Activated CD8-positive, alpha-beta T cell treated with anti-CD3 and anti-CD28 coated beads, Interleukin-2, amount 10 ng/mL, durations not matched to agents 7 days and 5 days (primary cell): ENCODE measurements at places on chromosomes 3 and 15.

DNA sequence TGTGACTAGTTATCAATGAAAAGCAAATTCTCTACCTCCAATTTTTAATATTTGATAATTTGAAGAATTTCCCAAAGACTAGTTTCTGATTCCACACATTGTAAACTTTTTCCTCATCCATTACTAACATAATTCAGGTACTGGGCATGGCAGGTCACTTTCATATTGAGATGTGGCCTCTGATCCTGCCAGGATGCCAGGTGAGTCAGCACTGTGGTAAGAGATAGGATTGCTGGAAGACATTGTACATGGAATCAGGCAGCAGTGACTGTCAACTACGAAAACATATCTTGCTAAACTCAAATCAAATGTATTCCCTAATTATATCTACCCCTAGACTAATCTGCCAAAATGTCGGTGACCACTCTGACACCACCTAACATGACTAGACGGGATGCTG, 33.2 kb upstream of the POU1F1 start:
- DNase-seq = no peak

DNA sequence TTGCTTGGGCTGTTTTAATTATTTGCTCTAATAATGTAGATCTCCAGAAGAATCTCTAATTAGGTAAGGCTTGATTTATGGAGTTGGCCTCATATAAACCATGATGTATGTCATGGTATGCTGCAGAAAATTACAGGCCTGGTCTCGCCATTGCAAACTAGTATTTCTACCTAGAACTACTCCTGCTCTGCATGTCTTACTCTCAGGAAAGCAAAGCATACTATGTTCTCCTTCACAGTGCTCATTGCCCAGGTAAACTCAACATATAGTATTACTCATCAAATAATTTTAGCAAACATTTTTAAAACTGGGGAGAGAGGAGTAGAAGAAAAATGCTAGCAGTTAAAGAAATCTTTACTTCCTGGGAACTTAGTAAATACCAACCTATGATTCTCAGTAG, 90.7 kb downstream of the FILIP1L start:
- DNase-seq = no peak

- no peak for DNase-seq
Measured at GRCh38 chr15:36331531-36332275, 247.7 kb upstream of the CDIN1 start.

DNA sequence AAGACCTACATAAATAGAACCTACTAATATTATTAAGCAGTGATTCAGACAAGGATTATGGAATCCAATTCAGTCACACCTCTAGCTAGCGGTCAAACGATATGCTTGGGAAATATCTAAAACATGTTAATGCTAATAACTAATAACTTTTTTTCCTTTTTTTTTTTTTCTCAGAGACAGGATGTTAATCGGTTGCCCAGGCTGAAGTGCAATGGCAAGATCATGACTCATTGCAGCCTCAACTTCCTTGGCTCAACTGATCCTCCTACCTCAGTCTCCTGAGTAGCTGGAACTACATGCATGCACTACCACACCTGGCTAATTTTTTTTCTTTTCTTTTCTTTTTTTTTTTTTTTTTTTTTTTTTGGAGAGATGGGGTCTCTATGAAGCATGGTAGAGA, 124.1 kb downstream of the NR2E3 start:
- DNase-seq = no peak

- no peak for DNase-seq
Measured at GRCh38 chr3:60469481-60469880, 781.8 kb downstream of the FHIT start.

DNA sequence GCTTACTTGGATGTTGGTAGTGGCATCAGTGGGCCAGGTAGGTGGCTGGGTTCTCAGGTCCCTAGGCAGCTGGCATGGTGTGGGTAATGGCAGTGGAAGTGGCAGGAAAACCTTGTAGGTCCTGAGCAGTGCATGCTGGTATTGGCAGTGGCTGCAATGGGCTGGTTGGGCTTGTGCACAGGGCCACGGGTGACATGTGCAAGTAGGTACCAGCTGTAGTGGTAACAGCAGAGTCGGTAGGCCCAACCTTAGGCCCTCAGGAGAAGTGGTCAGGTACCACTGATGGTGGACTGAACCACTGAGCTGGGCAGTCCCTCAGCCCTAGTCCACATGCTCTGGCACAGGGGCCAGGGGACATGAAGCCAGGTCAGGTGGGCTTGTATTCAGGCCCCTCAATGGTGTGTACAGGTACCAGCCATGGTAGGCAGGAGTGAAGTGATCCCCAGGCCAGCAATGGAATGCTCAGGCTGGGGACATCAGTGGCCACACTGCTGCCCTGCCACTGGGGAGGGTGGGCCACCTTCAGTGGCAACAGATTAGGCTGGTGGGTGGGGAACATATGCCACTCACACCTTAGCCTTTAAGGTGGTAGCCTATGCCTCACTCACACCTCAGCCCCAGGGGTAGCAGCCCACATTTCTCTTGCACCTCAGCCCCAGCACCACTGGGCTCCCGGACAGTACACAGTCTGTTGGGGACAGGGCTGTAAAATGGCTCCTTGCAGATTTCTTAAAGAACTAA, 118.1 kb downstream of the LRRK1 start:
- no peak for DNase-seq

GRCh38 chr3:21377071-21377769, 373.8 kb downstream of the ZNF385D start:
- DNase-seq = no peak

- DNase-seq = no peak
Measured at GRCh38 chr3:174202116-174202515, 657.0 kb upstream of the NAALADL2 start.

GRCh38 chr15:81271761-81272644, 51.9 kb downstream of the STARD5 start:
- peak; percentile 16 for DNase-seq

- DNase-seq = no peak
Measured at GRCh38 chr3:42658091-42658770, 4.7 kb downstream of the ZBTB47 start.

DNA sequence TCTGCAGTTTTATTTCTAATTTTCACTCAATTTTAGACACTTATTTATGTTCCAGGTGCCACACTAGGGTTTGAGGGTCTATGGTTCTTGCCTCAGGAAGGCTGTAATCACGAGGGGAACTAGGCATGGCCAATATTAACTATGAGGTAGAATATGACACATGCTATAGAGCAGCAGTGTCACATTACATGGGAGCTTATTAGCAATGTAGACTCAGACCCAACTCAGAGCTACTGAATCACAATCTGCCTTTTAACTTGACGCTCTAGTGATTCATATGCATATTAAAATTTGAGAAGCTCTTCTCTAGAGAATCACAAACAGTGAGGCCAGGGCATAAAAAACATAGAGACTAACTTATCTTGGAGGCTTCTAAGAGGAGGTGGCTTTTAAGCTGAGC, 32.8 kb upstream of the MRPL3 start:
- DNase-seq = no peak

- peak; percentile 94 for DNase-seq
Measured at GRCh38 chr15:69713726-69714559, 261.3 kb downstream of the RPLP1 start.

DNA sequence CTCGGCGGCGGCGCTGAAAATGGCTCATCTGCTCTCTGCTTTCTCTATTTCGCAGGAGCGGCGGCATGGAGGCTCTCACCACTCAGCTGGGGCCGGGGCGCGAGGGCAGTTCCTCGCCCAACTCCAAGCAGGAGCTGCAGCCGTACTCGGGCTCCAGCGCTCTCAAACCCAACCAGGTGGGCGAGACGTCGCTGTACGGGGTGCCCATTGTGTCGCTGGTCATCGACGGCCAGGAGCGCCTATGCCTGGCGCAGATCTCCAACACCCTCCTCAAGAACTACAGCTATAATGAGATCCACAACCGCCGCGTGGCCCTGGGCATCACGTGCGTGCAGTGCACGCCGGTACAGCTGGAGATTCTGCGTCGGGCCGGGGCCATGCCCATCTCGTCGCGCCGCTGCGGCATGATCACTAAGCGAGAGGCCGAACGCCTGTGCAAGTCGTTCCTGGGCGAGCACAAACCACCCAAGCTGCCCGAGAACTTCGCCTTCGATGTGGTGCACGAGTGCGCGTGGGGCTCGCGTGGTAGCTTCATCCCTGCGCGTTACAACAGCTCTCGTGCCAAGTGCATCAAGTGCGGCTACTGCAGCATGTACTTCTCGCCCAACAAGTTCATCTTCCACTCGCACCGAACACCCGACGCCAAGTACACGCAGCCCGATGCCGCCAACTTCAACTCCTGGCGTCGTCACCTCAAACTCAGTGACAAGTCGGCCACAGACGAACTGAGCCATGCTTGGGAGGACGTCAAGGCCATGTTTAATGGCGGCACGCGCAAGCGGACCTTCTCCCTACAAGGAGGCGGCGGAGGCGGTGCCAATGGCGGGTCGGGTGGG, 790 bp downstream of the SKOR1 start:
- no peak for DNase-seq

- DNase-seq = no peak
Measured at GRCh38 chr3:158352551-158352950, 218.4 kb upstream of the MLF1 start.

DNA sequence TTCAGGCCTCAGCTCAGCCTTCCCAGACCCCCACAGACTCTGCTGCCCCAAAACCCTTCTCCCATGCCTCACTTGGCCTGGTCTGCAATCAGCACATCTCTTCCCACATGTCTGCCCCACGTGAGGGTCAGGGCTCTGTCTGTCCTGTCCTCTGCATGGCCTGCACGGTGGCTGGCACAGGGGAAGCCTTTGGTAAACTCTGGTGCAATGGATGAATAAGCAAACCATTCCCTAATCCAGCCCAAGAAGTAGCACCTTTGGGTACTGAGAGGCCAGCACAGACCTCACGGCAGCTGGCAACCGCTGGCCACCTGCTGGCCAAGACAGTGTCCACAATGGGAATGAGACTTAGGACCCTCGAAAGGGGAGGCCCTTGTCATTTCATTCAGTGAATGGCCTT, 27.7 kb downstream of the ABTB1 start:
- no peak for DNase-seq

DNA sequence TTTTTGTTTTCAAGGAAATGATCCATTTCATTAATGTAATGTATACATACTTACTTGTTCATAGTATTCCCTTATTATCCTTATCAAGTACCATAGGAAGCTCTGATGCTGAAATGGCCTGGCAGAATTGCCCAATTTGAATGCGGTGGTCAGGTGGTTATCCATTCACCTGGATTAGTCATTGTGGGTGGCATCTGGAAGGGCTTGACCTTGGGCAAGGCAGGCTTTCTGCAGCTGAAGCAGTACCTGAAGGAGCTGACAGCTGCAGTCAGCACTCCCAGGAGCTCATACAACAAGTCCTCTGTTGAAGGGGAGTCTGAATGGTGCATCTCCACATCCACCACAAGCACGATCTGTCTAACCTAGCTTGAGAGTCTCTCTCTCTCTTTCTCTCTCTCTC, 12.2 kb upstream of the IQCF5 start:
- DNase-seq = no peak

DNA sequence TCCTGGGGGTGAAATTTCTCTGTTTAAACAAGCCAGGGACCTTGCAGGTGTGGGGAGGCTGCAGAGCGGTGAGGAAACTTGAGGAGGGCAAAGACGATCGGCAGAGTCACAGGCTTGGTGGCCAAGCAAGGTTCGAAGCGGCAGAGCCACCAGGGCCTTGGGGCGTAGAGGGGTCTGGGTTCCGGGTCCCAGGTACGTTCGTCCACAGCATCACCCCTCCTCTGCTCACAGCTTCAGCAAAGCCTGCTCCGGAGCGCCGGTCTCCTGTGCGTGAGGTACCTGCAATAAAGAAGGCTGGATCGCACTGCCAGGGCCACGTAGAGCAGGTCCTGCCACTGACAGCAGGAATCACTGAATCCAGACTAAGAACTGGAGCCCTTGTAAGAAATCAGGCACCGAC, 66.8 kb upstream of the PCSK6 start:
- DNase-seq = no peak

GRCh38 chr3:9088441-9089353, 125.4 kb upstream of the RAD18 start:
- DNase-seq = no peak

DNA sequence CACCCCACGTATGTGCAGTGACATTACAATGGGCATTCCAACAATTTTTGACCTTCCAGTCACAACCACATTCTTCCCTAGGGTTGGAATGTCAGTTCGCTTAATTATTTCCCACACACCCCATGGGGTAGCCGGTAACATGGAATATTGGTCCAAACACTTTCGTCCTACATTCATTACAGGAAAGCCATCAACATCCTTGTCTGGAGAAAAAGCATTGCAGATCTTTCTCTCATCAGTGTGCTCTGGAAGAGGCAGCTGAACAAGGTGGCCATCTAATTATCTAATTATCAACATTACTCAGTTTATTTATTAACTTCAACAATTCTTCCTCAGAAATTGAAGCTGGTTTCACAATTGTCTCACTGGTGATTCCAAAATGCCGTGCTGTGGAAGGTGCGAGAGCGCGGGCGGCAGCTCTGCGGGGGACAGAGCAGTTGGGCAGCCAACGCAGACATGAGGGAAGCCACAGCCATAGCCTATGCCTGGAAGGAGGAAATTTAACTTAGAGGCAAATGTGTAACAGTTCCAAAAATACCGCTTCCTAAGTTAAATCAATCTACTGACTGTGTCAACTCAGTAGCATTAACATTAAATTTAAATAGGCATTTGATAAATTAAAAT, 1158.9 kb upstream of the EPHA6 start:
- DNase-seq = no peak

DNA sequence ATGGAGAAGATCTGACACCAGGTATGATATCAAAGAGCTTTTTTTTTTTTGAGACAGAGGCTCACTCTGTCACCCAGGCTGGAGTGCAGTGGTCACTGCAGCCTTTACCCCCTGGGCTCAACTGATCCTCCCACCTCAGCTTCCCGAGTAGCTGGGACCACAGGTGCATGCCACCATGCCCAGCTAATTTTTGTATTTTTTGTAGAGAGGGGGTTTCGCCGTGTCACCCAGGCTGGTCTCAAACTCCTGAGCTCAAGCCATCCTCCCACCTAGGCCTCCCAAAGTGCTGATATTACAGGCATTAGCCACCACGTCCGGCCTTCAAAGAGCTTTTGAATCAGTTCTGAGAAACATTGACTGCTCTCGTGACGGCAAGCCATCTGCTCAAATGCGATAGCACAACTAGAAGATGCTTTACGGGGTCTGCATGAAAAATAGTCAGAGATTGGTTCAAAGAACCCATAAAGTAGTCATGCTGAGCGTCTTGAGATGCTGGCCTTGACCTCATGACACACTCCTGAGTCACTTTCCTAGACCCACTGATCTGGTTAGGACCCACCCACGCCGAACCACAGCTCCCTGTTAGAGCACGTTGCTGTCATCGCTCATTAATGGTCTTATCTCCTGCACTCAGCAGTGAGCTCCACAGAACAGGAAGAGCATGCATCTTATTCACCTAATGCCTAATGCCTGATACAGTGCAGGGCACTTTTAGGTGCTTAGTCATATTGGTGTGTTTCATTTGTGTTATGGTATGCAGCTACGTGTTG, 57.0 kb upstream of the NR2F2 start:
- no peak for DNase-seq

GRCh38 chr15:67420137-67420536, 100.8 kb upstream of the C15orf61 start:
- no peak for DNase-seq

- DNase-seq = peak; percentile 79
Measured at GRCh38 chr3:43162230-43163084, 56.6 kb upstream of the POMGNT2 start.

GRCh38 chr15:89199746-89200145, 21.6 kb downstream of the RLBP1 start:
- no peak for DNase-seq
